ENCODE measurements at places on chromosomes 4 and X. TPM values are rescaled to one million over a fixed set of nuclear protein-coding genes. Genes with fewer than 3 reads are reported as not detected.

Gene PNMA6F
- total RNA-seq, result not detected

Gene CT45A2
- total RNA-seq, result not detected

Gene POU3F4
- total RNA-seq, result 0.10 TPM

Gene TREX2
- 6.1 TPM for total RNA-seq

- DNase-seq, result no peak
Measured at GRCh38 chrX:252244-252956, 28.8 kb upstream of the PLCXD1 start.

DNA sequence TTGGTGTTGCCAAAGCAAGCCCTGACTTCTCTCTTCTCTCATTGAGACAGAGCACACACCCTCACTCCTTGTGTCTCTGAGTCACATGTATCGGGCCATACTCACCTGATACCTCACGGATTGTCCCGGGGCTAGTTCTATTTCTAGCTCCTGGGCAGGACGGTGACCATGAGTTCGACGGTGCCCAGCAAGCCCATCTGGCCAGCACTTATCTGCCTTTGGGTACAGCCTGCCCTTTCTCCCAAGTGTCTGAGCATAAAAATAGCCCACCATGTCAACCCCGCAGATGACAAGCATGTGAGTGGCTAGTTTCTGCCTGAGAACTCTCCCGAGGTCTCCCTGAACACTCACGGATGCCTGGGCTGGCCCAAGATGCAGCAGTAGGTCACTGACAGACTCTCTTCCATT is 158.5 kb downstream of the DHRSX start:
- no peak for DNase-seq

- no peak for DNase-seq
Measured at GRCh38 chrX:153885968-153886903, at the start of gene L1CAM. Gene L1CAM (minus strand): TSS chrX:153886173. CDS start chrX:153875836, 10,337 bp downstream.

DNA sequence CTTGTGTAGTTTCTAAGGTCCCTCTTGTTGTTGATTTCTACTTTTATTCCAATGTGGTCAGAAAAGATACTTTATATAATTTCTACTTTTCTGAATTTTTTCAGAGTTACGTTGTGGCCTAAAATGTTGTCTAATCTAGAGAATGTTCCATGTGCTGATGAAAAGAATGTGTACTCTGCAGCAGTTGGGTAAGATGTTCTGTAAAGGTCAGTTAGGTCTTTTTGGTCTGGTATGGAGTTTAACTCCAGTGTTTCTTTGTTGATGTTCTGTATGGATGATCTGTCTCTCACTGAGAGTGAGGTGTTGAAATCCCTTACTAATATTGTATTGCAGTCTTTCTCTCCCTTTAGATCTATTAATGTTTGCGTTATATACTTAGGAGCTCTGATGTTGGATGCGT is 37.0 kb upstream of the GPRIN3 start:
- no peak for DNase-seq

- no peak for DNase-seq
Measured at GRCh38 chr4:2009651-2010233, 968 bp upstream of the NELFA start.

DNA sequence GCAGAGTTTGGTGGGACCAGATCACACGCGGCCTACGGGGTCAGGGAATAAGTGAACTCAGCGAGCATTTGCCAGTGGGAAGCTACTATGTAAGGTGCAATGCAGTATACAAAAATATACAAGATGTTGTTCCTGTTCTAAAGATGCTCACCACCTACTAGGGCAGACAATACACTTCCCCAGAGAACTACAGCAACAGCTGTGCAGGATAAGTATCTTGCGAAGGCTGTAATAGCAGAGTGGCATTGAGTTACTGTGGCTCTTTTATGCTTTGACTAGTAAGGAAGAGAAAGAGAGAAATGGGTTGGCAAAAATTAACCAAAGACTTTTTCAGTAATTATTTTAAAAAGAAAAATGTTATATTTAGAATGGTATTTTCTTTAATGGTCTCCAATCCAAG is 61.2 kb downstream of the CDS1 start:
- DNase-seq, result no peak

- DNase-seq, result no peak
Measured at GRCh38 chrX:1598876-1599790, 7.7 kb downstream of the AKAP17A start.

DNA sequence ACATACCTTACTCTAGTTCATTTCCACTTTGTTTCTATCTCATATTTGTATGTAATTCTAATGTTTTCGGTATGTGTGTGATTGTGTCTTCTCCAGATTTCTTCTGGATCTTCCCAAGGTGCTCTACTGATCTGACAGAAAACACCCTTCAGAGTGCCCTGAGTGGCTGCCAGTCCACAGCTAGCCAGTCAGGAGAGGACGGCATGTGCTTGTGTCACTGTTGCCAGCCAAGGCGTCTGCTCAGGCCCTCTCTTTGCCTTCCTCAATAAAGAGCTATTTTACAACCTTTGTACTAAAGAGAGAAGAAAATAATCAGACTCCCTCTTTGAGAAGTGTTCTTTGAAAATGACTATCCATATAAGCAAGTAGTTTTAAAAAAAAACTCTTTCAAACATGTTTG is 29.0 kb downstream of the CD99L2 start:
- no peak for DNase-seq

Data from skin of body (tissue), 3 donors.